ENCODE measurements at places on chromosomes 7 and 10.

DNA sequence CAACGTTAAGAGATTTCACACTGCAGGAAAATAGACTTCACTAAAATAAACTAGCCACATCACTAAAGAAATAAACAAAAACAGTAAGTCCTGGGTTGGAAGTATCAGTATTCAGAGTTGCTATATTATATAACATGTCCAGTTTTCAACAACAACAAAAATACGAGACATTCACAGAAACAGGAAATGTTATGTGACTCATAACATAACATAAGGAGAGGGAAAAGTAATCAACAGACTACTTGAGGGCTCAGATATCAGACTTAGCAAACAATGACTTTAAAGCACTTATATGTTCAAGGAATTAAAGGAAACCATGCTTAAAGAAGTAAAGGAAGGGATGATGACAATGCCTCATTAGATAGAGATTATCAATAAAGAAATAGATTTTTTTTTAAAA is 73.5 kb upstream of the MKLN1 start:
- DNase-seq, result no peak

DNA sequence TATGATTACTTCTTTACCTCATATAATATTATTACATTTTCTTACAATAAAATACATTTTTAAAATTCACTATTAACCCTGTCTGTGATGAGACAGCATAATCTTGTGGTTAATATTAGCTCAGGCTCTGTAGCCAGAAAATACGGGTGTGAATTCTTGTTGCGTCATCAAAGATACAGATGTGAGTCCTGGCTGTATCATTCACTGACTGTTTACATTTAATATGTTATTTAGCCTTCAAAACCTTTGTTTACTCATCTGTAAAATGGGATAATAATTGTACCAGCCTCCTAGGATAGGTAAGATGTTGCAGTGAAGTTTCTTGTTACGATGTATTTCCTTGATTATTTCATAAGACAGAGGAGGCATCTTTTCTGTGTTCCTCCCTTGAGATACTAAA is 184.7 kb upstream of the PRPS1L1 start:
- no peak for DNase-seq

DNA sequence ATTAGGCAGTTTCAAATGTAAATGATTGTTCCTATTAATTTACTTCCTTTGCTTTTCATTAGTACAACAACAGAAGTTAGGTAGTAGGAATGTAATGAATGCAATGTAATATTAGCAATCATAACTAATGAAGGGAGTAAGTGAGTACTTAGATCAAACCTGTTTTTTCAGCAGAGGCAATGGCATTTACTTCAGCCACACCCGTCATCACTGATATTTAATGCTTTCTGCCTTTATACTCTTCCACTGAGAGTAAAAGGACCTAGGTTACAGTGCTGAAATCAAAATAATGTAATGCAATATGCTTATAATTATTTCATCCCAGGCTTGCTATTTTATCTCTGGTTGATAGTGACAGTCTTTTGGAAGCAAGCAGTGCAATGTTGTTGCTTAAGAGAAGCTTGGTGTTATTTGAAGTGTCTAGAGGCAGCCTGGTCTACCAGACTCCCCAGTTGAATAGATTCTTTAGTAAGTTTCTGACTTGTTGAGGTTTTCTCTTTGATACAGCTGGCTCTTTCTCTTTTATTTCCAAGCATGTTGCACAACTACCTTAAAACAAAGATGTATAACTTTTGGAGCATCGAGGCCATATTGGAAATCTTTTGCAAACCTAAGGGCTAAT is 149.4 kb downstream of the RNLS start:
- DNase-seq, result no peak

- no peak for DNase-seq
Measured at GRCh38 chr7:34128762-34129161, 223.4 kb downstream of the BMPER start.

- DNase-seq, result no peak
Measured at GRCh38 chr7:130377178-130377577, 3.1 kb upstream of the CPA1 start.
